Cerebellum (tissue), 4 donors: ENCODE measurements at places on chromosomes 1 and 21. TPM values are rescaled to one million over a fixed set of nuclear protein-coding genes. Genes with fewer than 3 reads are reported as not detected.

The GNPAT gene
- 43.5 TPM for total RNA-seq

The LRRC39 gene
- total RNA-seq = 4.0 TPM

The GUCA2B gene
- total RNA-seq = not detected

The F3 gene
- total RNA-seq = 9.6 TPM

The SPRR2G gene
- not detected for total RNA-seq

The OR10Z1 gene
- not detected for total RNA-seq

The CLCA1 gene
- 0.54 TPM for total RNA-seq

The SPATA21 gene
- total RNA-seq = not detected

The PSMB2 gene
- 20.2 TPM for total RNA-seq

The TSNAX gene
- total RNA-seq = 35.4 TPM

The RNF223 gene
- total RNA-seq = not detected

The RGS16 gene
- 6.6 TPM for total RNA-seq

The FCRL2 gene
- total RNA-seq = not detected

The CFHR1 gene
- not detected for total RNA-seq

The AK2 gene
- total RNA-seq = 52.4 TPM

The MYOCOS gene
- total RNA-seq = not detected
